ENCODE measurements at places on chromosomes 11 and 22.
A peak's percentile ranks its signal among the peaks of the same experiment; 100 is the strongest.

DNA sequence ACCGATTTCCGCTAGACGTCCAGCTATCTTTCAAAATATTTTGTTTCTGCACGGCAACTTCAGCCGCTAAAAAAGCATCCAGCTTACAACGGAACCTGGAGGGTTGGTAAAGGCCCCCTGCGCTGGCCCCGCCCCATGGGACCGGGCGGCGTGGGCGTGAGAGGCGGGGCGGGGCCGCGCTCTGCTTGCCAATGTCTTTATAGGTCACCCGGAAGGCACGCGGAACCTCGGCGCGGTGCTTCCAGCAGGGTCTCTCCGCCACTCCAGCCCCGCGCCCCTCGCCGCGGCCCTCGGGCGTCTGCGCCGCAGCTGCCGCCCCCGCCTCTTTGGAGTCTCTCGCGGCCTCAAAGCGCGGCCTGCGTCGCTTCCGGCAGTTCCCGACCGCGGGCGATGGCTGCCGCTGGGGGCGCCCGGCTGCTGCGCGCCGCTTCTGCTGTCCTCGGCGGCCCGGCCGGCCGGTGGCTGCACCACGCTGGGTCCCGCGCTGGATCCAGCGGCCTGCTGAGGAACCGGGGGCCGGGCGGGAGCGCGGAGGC is at the start of gene FDX1:
TSS of gene FDX1 (plus strand) at position 218 of the 536 bp plus-strand sequence. CDS start at position 391, 173 bp downstream.
- DNase-seq = peak; percentile 90

DNA sequence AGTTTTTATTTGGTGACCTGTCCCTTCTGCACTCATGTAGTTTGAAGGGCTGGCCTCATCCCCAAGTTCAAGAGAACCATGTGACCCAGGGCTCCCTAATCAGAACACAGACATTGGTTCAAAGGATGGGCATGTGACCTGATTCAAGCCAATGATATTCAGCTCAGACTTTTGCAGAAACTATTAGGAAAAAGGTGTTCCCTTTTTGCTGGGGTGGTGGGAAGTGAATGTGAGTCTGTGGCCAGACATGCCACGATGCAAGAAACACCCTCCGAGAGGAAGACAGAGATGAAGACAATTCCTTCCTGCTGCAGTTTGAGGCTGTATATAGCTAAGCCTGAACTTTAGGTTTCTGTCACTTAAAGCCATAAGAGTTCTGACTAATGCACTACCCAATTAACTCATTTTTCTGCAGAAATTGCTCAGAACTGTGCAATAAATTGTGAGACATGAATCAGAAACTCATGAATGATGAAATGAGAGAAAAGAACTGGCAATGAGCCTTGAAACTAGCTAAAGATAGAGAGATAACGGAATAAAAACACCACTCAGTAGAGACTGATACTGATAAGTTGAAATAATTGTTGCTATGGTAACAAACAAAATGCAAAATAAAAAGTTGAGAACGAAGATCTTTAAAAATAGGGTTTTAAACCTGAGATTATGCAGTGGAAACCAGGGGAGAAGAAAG is 9.2 kb upstream of the MAPK1 start:
- DNase-seq = no peak

DNA sequence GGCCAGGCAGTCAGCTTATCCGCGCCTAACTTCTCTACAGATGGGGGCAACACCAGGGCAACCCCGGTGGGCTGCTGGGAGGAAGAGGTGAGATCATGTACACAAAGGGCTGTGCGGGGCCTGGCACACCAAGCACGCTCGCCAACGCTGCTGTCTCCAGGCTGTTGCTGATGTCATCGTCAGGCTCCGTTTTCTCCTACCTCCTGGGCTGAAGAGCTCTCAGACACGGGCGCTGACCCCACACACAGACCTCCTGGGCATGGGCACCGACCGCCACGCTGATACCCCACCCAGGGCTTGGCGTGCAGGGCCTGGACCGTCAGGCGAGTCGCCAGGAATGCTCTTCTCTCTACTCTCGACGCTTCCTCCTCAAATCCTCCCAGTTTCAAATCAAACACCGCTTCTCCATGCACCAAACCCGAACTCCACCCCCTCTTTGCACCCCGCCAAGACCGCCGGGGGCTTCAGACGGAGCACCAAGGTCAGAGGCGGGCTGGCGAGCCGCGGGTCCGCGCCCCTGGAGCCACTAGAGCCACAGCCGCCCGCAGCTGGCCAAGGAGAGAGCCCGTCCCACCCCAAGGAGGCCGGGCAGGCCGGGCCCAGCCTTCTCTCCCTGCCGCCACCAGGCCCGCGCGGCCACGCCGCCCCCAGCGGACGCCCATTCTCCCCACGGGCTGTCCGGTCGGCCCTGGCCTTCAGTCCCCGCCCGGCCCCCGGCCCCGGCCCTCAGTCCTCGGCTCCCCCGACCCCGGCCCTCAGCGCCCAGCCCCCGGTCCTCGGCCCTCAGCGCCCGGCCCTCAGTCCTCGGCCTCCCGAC is 772 bp downstream of the SBF1 start:
- no peak for DNase-seq

DNA sequence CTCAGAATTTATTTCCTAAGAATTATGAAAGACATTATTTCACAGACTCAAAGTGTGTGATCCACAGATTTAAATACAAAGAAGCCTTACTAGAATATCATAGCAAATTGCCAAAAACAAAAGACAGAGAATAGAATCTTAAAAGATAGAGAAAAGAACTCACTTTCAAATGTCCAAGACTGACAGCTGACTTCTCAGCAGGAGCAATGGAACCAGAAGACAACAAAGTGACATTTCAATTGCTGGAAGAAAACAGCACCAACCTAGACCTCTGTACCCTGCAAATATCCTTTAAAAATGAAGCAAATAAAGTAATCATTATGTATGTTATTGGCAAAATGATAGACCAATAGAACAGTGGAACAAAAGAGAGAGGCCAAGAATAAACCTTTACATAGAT is 109.2 kb downstream of the TTC17 start:
- DNase-seq = no peak

- no peak for DNase-seq
These were observed 210.7 kb downstream of the DBX1 start for GRCh38 chr11:19949606-19950005.

GRCh38 chr11:120881596-120881995 is 142.3 kb upstream of the TBCEL start:
- DNase-seq = no peak

DNA sequence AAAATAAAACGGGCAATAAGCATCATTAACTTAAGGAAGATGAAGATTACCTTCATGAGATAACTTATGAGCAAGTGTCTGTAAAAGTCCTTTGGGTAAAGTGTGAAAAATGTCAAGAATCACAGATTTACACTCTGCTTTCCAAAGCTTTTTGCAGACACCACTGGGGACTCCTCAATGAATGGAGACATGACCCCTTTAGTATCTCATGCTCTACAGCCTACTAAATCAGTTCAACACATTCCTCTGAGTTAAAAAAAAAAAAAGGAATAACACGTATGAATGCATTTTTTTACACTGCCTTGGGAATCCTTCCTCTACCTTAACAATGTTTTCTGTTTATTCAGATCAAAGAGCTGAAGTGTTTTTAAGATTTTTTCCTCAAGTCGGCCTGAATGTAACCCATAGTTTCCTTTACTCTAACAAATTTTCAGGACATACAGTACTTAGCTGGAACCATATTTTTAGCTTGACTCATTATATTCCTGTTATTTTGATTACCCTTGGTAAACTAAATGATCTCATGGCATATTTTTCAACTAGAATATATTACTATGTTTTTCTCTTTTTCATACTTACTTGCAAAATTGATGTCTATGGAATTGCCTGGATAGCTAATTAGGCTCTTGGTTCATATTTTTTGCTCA is 25.9 kb upstream of the RAB30 start:
- no peak for DNase-seq

- no peak for DNase-seq
These were observed 65.8 kb downstream of the SLC22A12 start for GRCh38 chr11:64656862-64657261.

DNA sequence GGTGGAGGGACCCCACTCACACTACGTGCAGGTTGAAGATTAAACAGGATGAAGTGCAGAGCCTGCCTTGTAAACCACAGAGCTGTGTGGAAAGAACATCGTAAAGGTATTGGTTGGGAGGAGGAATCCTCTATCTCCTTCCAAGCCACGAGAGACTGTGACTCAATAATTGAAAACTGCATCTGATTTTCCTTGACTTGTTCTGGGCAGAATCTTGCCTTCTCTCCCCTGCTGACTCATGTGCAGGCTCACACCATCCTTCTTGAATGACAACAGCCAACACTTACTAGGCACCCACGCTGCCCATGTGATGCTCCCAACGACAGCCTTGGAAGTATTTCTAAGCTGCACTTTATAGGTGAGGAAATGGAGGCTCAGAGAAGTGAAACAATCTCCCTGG is 563.0 kb downstream of the MIAT start:
- DNase-seq = no peak

- DNase-seq = no peak
These were observed 230.4 kb upstream of the CCDC179 start for GRCh38 chr11:23090659-23091058.

GRCh38 chr11:131790586-131790985 is 420.2 kb downstream of the NTM start:
- DNase-seq = no peak

DNA sequence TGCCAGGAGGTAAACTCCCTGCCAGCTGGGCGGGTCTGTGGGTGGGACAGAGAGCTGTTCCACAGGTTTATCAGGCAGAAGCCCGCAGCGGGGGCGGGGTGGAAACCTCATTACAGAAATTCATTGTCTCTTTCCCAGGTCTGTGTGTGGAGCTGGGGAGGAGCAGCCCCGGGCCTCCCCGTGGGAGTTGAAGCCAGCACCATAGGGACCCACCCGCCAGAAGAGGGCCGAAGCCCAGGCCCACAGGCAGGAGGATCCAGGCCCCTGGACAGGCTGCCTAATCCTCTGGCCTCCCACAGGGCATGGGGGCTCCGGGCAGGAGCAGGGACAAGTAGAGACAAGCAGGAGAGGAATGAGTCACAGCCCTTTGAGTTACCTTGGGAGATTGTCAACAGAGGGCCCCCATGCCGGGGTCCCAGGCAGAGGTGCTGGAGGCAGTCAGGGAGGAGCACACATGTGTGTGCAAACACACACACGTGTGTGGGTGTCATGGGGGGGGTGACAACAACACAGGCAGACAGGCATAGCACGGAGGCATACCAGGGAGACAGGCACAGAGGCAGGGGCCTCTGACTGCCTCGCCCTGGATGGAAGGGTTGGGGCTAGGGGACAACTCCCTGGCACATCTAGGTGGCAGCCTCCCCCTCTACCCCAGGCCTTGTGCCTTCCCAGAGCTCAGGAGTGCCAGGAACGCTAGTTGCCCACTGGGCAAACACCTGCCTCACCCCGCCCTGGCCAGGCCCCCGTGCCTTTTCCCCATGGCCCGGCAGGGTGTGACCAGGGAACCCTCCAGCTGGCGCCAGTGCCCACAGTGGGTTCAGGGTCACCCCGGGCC is 1.4 kb downstream of the CDC42BPG start:
- DNase-seq = no peak

DNA sequence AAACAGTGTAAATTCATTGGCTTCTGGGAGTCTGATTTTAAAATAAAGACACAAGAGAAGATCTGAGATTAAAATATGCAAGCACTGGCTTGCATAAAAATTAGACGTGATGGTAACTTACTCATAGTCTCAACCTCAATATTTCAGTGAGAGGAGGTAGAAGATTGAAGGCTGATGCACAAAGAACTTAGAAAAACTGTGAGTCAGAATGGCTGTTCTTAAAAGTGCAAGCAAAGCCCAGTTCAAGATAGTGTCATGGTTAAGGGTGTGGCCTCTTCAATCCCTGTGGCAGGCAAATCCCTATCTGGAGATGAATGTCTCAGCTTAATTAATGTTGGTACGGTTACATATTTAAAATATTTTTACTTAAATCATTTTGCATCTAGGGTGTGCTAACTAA is 33.6 kb upstream of the FIBIN start:
- no peak for DNase-seq

GRCh38 chr11:12540913-12541582 is 133.2 kb upstream of the TEAD1 start:
- peak; percentile 68 for DNase-seq

- DNase-seq = no peak
These were observed 17.8 kb downstream of the PRR5L start for GRCh38 chr11:36313750-36314433.

- no peak for DNase-seq
These were observed 2.6 kb upstream of the ATP6V1E1 start for GRCh38 chr22:17631076-17631565.

- no peak for DNase-seq
These were observed 10.4 kb upstream of the PPP2R1B start for GRCh38 chr11:111776398-111777093.

GRCh38 chr11:33476945-33477606 is 219.9 kb downstream of the HIPK3 start:
- DNase-seq = no peak

Data from femur (tissue), 1 donor.